ENCODE measurements at places on chromosomes 11 and 22.

DNA sequence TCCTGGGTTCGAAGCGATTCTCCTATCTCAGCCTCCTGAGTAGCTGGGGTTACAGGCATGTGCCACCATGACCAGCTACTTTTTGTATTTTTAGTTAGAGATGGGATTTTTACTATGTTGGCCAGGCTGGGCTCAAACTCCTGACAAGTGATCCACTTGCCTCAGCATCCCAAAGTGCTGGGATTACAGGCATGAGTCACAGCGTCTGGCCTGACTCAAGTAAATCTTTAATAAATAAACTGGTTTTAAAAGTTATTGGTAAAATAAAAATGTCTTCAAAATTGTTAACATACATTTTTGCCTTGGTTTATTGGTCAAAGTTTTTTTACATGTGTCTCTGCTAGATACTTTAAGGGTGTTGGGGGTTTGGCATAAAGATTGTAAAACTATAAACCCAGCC is 7.3 kb upstream of the PES1 start:
- no peak for DNase-seq

- no peak for DNase-seq
Measured at GRCh38 chr11:132809070-132809469, 723.2 kb downstream of the OPCML start.

DNA sequence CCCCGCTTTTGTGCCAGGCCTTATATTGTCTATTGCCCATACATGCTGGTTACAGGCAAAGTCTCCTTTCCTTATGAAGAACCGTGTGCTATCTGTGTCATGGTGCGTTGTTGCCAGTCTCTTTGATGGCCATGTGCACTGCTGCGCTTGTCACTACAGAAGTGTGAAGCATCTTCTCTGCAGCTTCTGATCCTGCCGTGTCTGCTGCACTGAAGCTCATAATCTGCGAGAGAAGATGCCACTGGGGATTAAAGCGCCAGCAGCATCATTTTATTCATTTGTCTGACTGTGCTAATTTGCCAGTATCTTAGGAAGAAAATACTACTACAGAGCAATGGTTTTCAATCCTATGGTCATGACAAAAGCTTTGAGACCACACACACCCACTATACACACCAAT is 330.1 kb downstream of the FAT3 start:
- DNase-seq: no peak

GRCh38 chr11:111938687-111939160 is 1.6 kb downstream of the DIXDC1 start:
- DNase-seq: peak; percentile 70

GRCh38 chr11:18768472-18768901 is 23.1 kb downstream of the PTPN5 start:
- peak; percentile 78 for DNase-seq

GRCh38 chr11:17208257-17208999 is 642 bp upstream of the PIK3C2A start:
- DNase-seq: peak; percentile 33

- DNase-seq: no peak
Measured at GRCh38 chr11:132920451-132921096, 611.7 kb downstream of the OPCML start.

DNA sequence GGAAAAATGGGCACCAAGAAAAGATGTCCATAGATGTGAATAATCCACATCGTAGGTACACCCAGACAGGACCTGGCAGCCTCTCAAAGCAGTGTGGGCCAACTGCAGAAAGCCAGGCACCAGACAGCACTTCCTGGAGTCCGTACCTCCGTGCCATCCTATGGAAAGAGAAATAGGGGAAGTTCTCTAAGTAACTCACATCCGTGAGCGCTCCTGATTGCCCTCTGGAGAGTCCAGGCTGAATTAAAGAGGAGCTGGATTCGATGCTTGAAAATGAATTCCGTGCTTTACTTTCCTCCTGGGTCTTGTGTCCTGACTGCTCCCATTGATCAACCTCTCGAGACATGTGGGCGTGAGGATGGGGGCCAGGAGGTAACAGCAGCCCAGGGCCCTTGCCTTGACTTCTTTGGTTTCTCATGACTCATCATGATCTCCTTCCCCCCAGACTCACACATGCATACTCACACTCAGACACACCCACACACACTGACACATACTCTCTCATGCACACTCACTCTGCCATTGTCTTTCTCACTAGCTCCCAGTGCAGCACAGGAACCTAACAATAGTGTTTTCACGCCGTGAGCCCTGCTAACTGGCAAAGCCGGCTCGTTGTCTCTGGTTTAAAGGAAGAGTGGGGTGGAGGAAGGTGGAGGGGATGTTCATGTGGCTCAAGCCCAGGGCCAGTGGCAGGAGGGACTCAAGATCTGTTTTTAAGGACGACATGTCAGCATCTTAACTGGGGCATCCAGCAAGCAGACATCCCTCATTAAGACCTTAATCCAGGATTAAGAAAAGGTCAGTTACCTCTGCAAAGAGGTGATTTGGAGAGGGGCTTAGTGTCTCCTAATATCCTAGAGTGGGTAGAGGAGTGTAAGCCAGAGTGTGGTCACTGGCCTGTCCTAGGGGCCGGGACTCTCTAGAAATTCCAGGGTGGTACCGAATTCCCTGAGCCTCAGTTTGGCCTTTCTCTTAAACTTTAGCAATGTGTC is 104.2 kb downstream of the SCN3B start:
- DNase-seq: no peak

DNA sequence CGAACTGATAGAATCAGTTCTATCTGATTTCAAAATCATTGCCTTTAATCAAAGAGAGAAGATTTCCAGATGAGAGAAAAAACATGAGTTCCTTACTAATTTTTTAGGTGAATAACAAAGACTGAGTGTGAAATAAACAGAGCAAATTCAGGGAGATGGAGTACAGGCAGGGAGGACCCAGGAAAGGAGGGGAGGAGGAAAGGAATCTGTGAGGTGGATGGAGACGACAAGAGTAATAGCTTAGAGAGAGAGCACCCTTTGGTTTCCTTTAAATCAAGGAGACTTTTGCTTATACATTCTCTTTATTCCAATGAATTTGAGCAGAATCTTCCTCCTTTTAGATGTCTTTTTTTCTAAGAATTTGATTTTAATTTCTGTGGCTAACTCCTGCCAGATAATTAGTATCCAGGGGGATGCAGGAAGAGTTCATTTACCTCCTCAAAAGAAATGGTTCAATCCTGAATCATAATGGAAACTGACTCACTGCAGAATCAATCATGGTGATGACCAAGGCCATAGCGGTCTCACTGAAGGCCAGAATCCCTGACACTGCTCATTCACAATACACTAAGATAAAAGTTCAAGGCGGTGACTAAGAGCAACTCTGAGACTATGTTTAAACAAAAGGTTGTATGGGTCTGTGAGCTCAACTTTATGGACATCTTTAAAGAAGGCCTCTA is 234.0 kb upstream of the ZC3H12C start:
- DNase-seq: no peak

GRCh38 chr11:104259121-104259610 is 95.2 kb upstream of the PDGFD start:
- no peak for DNase-seq

- DNase-seq: no peak
Measured at GRCh38 chr22:40479887-40480538, 109.6 kb downstream of the SGSM3 start.

- DNase-seq: no peak
Measured at GRCh38 chr22:25488244-25489020, 76.0 kb upstream of the GRK3 start.

GRCh38 chr22:47550524-47551430 is 788.3 kb downstream of the TBC1D22A start:
- no peak for DNase-seq

DNA sequence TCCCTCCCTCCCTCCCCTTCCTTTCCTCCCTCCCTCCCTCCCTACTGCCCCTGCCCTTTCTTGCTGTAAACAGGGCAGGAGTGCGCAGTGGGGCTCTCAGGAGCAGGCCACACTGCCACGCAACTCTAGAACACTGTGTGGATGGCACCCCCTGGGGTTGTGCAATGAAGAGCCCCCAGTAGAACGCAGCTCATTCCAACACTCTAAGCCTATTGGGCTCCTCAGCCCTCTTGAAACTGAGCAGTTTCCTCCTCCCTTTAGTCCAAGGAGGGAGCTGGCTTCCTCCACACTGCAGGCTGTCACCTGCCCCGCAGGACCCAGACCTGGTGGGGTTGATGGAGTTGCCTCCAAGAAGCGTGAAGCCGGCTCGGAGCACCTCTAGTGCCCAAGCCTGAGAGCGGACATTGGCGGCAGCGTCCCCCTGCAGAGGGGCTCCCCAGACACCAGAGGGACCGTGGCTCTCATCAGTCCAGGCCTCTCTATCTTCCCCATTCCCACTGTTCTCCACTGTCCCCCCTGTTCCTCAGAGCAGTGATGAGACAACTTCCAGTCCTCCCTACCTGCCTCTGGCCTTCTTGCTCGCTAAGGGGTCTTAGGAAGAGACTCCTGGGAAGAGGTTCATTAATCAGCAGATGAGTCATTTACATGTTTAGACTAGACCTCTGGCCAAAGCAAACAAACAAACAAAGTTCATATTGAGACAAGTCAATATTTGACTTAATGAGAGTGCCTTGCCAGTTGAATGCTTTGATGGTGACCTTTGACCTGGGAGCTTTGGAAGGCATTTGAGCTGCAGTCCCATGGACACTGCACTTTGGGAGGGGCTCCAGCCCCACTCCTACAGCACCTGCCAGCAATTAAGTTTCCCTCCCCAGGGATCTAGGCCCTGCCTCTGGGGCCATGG is 64.0 kb downstream of the RPUSD4 start:
- DNase-seq: no peak

- DNase-seq: no peak
Measured at GRCh38 chr11:134120143-134120850, 51.4 kb downstream of the JAM3 start.

- peak; percentile 98 for DNase-seq
Measured at GRCh38 chr11:67113231-67113721, 5.8 kb upstream of the KDM2A start.

DNA sequence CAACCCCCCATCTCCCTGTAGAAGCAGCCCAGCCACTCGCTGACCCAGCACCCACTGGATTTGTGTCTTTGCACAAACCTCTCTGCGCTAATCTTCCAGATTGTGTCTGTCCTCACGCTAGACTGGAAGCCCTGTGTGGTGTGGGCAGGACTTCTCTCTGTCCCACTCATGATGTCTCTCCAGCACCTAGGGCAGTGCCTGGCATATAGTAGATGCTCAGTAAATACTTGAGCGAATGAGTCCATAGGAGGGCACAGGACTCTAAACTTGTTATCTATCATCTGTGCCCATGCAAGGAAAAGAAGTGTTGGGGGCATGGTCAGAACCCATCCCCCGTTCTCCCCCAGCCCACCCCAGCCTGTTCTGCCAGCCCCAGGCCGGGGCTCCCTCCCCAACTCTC is 22.9 kb downstream of the RPL3 start:
- DNase-seq: no peak

- DNase-seq: no peak
Measured at GRCh38 chr22:41782316-41782715, 18.2 kb upstream of the CCDC134 start.

- DNase-seq: no peak
Measured at GRCh38 chr11:112289588-112290492, 29.2 kb upstream of the PLET1 start.

DNA sequence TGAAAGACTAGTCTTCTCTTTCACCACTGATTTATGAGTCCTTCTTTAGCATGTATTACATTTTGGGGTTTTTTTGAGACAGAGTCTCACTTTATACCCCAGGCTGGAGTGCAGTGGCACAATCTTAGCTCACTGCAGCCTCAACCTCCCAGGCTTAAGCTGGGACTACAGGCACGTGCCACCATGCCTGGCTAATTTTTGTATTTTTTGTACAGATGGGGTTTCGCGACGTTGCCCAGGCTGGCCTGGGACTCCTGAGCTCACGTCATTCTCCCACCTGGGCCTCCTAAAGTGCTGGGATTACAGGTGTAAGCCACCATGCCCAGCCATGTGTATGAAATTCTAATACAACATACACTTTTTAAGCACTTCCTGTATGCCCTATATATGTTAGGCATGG is 26.3 kb upstream of the CXCR5 start:
- DNase-seq: no peak

DNA sequence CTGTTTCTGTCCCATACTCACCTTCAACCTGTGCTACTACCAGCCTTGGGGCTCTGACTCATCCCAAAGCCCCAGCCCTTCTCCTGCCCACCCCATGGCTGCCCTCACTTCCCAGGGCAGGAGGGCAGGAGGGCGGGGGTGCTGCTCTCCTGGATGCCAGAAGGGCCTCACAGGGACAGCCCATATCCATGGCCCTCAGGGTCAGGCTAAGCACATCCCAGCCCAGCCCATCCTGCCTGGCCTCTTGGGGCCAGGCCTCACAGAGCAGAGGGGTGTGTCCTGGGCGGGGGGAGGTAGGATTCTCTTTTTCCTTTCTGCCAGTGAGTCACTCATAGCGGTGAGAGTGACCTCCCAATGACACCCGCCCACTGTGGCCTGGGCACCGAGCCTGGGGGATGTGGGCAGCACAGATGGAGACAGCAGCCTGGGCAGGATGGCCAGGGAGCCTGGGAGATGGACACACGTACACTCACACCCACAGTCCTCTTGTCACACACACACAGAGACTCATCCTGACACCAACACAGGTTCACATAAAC is 2.4 kb downstream of the LTBP3 start:
- DNase-seq: no peak

GRCh38 chr11:102936864-102937509 is 18.5 kb downstream of the MMP13 start:
- no peak for DNase-seq

DNA sequence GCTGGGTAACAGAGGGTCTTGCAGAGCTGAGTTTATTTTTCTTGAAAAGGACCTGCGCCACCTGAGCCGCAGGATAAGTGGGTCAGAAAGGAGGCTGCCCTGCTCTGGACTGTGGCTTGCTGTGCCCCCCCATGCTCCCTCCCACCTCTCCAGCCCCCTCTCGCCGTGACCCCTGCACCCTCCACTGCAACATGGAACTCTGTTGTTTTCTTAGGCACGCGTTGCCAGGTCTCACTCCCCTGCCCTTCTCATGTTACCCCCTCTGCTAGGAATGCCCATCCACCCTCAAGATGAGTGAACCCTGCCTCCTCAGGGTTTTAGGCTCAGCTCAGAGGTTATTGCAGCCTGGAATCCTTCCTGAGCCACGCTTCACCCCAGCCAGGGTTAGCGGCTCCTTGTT is 10.8 kb downstream of the ETS1 start:
- no peak for DNase-seq

DNA sequence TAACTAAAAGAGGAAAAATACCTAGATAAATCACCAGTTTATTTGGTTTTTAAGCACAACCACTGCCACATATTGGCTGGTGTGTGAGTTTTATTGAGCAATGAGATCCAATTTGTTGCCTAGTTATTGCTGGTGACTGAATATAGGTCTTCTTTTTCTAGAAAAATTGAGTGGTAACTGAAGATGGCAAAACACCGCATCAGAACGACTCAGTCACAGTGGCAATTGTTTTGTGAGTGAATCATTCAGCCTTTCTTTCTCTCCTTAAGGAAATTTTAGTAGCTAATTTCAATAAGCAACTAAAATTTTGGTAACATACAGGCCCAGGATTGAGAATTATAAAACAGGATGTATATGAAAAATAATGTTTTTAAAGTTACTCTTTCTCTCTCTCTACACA is 533.0 kb downstream of the KCNA4 start:
- no peak for DNase-seq

- DNase-seq: no peak
Measured at GRCh38 chr11:129881570-129882170, 13.7 kb downstream of the NFRKB start.

- no peak for DNase-seq
Measured at GRCh38 chr11:19905280-19905853, 192.7 kb downstream of the NAV2 start.
